Left colon (tissue), 2 donors: ENCODE measurements at places on chromosomes 16 and 17.

GRCh38 chr16:30786115-30786935 is 680 bp downstream of the ZNF629 start:
- DNase-seq: peak; percentile 52

- DNase-seq: no peak
These were observed 16.4 kb upstream of the SLC16A11 start for GRCh38 chr17:7060165-7060891.

DNA sequence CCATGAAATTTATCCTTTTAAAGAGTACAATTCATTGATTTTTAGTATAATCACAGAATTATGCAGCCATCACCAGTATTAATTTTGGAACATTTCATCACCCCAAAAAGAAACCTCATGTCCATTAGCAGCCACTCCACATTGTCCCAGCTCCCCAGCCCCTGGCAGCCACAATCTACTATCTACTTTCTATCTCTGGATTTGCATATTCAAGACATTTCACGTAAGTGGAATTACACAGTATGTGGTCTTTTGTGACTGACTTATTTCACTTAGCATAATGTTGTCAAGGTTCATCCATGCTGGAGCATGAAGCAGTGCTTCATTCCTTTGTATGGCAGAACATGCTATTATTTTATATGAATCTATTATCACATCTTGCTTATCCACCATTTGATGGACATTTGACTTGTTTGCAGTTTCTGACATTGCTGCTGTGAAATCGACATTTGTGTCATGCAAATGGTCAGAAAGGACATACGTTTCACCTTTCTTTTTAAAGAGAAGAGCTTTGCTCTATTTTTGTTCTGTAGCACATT is 10.7 kb downstream of the METTL9 start:
- DNase-seq: no peak

- DNase-seq: no peak
These were observed 17.1 kb upstream of the ST6GALNAC1 start for GRCh38 chr17:76660656-76661042.

DNA sequence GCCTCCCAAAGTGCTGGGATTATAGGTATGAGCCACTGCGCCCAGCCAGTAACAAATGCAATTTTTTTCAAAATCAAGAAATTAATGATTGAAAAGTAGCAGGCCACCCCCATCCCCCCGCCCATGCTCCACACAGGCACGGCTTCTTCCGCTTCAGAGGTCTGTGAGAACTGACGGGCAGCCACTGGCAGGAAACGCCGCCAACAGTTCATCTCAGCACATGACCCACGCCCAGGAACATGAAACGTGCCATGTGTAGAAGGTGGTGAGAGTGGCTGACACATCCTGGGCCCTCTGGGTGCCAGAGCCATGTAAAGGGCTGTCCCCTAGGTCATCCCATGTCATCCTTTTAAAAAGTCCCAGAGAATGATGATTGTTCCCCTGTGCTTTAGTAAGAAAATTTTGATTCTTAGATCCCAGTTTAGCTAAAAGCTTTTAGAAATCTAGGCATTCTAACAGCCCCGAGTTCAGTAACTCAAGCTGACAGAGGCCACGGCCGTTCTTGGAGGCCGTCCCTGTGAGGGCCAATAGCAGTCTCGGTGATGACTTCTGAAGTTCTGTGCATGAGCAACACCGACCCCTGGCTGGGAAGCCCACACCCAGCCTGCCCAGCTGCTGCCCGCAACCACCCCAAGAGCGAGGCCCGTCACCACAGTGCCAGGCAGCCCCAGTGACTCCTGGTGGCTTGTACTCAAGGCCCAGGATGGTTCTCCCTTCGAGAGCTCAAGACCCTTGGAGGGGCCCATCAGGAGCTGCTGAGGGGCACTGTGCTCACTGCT is 52.1 kb downstream of the KLHDC4 start:
- DNase-seq: no peak

DNA sequence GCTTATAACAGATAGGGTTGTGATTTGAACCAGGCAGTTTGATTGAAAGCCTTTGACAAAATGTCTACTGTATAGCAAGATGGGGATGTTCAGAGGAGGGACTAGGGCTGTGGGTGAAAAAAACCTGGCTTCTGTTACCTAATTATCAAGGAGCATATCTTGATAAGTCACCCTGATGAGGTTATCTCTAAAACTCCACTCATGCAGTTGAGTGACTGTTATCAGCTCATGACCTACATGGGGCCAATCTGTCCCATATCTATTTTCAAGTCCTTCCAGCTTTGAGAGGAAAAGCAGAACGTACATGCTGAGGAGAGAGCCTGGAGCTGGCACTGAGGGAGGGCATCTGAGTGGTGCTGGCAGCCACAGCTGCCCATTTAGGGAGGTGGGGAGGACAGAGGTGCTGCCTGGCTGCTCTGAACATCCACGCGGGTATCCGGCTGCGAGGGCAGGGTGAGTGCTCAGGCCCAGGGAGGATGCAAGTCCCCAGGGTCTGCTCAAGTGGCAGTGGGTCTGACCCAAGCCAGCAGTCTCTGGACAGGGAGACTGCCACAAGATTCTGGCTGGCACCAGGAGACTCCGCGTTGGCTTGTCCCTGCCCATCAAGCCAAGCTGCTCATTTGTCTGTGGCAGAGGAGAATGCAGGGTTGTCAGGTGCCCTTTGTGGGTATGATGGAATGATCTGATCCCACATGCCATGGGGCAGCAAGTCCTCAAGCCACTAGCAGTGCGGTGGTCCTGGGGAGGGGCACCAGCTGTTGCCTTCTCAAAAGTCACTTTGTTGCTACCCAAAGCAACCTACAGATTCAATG is 29.2 kb downstream of the ATPAF2 start:
- no peak for DNase-seq

DNA sequence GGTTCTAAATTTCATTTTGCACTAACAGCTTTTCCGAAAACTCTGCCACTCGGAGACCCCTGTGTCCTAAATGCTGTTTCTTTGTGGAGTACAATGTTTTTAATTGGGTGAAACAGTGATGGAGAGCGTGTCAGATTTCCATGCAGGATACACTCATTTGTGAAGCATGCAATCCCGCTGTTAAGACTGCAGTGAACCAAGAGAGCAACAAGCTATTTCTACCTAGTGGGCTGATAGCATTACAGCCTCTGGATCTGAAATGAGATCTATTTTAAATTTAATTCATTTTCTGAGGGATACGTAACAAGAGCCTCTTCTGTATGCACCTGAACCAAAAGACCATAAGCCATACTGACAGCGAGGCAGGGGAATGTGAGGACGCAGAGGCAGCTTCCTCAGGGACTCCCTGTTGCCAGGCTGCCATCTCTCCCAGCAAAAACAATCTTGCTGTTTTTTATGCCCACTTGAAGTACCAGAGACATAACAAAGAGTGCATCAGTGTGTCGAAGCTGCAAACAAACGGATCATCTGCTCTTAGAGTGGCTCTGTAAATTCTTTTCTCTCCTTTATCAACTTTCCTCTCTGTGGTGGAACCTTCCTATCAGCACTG is 199.9 kb upstream of the COX10 start:
- DNase-seq: no peak

GRCh38 chr17:78637643-78638420 is 60.6 kb upstream of the DNAH17 start:
- no peak for DNase-seq

GRCh38 chr17:58394534-58395223 is 22.7 kb downstream of the RNF43 start:
- DNase-seq: no peak

DNA sequence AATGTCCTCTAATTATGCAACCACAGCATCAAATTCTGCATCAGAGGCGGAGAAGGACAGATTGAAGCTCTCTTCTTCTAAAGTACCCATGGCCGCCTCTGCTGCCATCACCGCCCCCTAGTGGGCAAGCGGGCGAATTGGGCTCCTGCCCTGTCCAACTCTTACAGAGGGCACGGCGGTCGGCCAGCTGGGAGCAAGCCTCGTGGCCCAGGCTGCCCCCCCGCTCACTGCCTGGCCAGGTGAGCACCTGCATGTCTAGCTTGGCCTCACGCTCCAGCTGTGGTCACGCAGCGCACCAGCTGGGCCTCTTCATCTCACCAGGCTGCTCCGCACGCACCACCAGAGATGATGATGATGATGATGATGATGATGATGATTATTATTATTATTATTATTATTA is 146.1 kb upstream of the TOM1L1 start:
- peak; percentile 2 for DNase-seq
